ENCODE measurements at places on chromosomes 5 and 9. TPM values are rescaled to one million over a fixed set of nuclear protein-coding genes. Genes with fewer than 3 reads are reported as not detected.

Gene TSSK1B
- total RNA-seq: 0.14 TPM

Gene LCP2
- not detected for total RNA-seq

Gene PIP5K1B
- 0.04 TPM for total RNA-seq

Gene CDKN2B-AS1
- 0.71 TPM for total RNA-seq

Gene C8G
- 0.25 TPM for total RNA-seq

Gene SPATA31C1
- total RNA-seq: not detected

Gene PCDHGC5
- total RNA-seq: 0.42 TPM

Gene SCGB3A2
- total RNA-seq: not detected

Gene MUSK
- total RNA-seq: not detected

Gene CCDC192
- total RNA-seq: not detected

Gene GPX8
- total RNA-seq: 63.1 TPM

Gene IL4
- total RNA-seq: not detected

Gene GABRA1
- not detected for total RNA-seq

Gene NUTM2G
- total RNA-seq: not detected

Gene GAPT
- total RNA-seq: not detected

Gene PCDHA6
- total RNA-seq: not detected

Gene F2RL1
- 77.5 TPM for total RNA-seq

Gene FYB1
- not detected for total RNA-seq

Gene DBH
- total RNA-seq: not detected

Gene CDH10
- 0.11 TPM for total RNA-seq

Gene NR5A1
- total RNA-seq: not detected

Gene CSNK1A1
- total RNA-seq: 283 TPM

Gene HTR1A
- total RNA-seq: not detected

Gene HSPB3
- not detected for total RNA-seq

Gene RAD50
- 42.7 TPM for total RNA-seq

Gene NMUR2
- total RNA-seq: not detected

Gene RNF208
- 0.18 TPM for total RNA-seq

Gene PCDHB6
- total RNA-seq: not detected

Gene SLC36A2
- total RNA-seq: not detected

Gene FRRS1L
- total RNA-seq: 0.04 TPM

Gene NEUROG1
- not detected for total RNA-seq

Gene CCL27
- total RNA-seq: 0.95 TPM

Gene FLT4
- total RNA-seq: 0.17 TPM

Gene STPG3
- not detected for total RNA-seq

Gene FBXL17
- 6.3 TPM for total RNA-seq

Gene CCNO
- 1.9 TPM for total RNA-seq

Gene RPS23
- total RNA-seq: 2,431 TPM

Gene SLC46A2
- not detected for total RNA-seq

Gene GPR150
- not detected for total RNA-seq

Gene ANKRD18B
- total RNA-seq: 10.9 TPM

Gene GFI1B
- total RNA-seq: not detected
